Fibroblast of lung (primary cell): ENCODE measurements at places on chromosomes 3 and 15.

DNA sequence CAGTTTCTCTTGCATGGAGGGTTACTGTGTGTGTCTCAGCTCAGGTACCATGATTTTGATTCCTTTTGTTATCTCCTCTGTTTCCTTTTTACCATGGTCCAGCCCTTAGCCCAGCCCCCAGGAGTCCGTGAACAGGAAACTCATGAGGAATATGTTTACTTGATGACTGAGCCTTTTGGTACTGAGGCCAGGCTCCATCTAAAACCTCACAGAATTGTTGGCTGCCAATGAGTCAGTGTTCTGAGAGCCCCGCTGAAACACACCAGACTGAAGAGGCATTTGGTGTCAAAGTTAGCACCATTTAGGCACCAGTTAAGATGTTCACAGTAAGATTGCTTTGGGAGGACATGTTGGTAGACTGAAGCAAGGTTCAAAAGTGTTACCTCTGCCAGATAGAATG lies 80.9 kb downstream of the DGKG start:
- DNase-seq = peak; percentile 68

- peak; percentile 30 for DNase-seq
Observed at GRCh38 chr3:142272200-142272891, 47.0 kb upstream of the GK5 start.

DNA sequence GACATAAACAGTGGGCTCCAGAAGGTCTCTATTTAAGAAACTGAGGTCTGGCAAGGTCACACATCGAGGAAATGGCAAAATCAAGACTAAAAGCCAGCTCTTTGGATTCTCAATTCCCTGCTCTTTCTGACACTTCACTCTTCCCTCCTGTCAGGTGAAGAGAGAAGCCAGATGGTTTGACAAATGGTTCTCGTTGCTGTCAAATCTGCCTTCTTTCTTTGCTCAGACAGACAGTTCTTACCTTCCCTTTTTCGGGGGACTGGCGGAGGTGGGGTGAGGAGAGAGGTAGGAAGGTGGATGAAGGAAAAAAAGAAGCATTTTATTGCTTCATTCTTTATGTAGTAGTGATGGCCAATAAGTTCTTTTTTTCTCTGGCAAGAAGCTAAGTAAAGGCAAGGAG lies 133.4 kb downstream of the LPP start:
- DNase-seq = no peak

DNA sequence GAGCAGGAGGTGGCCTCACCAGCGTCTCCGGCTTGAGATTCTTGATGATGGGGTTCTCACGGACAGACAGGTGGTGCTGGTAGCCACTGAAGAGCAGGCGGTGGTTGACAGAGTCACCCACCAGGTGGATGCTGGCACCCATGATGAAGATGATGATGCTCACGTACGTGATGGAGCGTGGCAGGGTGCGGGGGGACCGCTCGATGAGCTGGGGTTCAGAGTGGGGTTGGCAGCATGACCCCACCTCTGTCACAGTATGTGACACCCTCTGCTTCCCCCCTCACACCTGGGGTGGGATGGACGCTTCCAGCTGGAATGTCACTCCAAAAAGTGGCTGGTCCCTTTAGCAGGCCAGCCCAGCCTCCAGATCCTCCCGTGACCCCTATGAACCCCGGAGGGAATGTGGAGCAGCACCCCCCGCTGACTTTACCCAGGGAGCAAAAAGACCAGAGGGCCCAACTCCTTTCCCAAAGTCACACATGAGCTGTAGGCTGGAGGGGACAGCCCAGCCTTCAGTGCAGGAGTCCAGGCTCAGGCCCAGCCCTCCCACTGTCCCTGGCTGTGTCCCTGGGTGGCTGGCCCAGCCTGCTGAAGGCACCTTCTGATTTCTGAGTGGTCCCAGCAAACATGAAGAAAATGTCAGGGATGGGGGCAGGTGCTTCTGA lies 6.7 kb upstream of the CALML4 start:
- DNase-seq = no peak

DNA sequence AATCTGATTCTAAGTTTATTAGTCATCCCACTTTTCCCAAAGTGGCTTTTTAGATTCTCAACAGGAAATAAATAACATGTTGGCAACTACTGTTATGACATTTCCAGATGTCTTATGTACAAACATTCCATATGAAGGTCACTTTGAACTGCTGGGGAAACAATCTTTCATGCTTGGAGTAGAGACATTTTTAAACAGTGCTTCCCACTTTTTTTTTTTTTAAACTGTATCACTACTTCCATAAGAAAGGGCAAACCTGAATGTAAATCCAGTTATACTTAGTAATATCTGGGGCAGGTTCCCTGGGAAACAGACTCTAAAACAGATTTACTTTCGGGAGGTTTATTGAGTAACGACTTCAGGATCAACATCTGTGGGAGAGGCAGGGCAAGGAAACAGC lies 473.8 kb downstream of the TAFA4 start:
- peak; percentile 35 for DNase-seq

DNA sequence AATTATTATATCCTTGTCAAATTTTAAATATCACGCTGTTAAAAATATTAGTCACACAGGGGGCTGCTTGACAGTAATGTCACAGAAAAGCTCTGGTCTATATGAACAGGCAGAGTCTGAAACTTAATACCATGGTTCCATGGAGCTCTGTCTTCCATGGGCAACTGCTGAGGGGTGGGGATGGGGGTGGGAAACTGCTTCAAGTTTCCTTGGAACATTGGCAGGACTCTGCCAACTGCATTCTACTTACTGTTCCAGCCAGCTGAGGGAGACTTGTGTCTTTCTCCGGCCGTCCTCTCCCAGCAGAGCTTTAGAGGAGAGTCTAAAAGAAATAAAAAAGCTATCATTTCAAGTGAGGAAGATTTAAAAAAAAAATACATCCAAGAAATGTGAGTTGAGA lies 348.7 kb downstream of the ZIC1 start:
- DNase-seq = no peak

GRCh38 chr15:25652704-25653103 lies 210.4 kb downstream of the ATP10A start:
- no peak for DNase-seq

- DNase-seq = no peak
Observed at GRCh38 chr3:193016437-193016901, 98.8 kb upstream of the MB21D2 start.

- DNase-seq = no peak
Observed at GRCh38 chr3:17709236-17709810, 33.1 kb downstream of the TBC1D5 start.

GRCh38 chr3:10142707-10143560 lies 1.4 kb downstream of the VHL start:
- DNase-seq = peak; percentile 25

- DNase-seq = no peak
Observed at GRCh38 chr3:197913641-197914380, 36.2 kb upstream of the RPL35A start.

DNA sequence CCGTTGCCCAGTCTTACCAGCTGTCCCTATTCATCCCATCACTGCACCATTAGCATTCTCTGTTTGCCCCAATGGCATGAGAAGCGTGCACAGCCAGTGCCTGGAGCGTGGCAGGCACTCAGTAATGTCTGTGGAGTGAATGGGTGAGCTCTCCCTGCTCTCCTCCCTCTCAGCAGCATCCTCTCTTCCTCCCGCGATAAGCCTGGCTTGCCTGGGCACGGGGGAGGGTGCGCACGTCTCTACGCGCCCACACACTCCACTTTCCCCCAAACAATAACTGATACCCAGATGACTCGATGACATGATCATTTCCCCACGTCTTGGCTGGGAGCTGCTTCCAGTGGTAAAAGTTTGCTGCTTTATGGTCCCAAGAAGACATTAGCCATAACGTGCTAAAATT lies 81.8 kb upstream of the LINGO1 start:
- no peak for DNase-seq

DNA sequence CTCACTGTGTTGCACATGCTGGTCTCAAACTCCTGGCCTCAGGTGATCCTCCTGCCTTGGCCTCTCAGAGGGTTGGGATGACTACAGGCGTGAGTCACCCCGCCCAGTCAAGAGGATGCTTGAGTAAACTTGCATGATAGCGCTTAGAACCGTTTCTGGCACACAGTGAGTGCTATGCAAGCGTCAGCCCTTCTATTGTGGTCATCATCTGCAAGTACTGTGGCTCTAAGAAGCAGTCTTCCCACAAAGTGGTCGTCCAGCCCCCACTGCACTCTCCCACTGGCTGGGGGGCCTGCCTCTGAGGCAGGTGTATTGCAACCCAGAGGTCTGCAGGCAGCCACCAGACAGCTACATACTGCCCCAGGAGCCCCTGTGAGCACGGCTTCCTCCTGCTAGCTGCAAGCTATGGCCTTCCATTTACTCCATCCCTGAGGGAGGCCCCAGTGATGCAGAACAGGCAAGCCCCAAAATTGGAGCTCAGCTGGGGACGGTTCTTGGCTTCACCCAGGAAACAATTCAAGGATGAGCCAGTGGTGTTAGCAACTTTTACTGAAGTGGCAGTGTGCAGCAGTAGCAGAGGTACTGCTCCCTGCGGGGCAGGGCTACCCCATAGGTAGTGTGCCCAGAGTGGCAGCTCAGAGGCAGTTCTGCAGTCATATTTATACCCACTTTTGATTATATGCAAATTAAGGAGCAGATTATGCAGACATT lies 95.4 kb downstream of the LSM3 start:
- no peak for DNase-seq

DNA sequence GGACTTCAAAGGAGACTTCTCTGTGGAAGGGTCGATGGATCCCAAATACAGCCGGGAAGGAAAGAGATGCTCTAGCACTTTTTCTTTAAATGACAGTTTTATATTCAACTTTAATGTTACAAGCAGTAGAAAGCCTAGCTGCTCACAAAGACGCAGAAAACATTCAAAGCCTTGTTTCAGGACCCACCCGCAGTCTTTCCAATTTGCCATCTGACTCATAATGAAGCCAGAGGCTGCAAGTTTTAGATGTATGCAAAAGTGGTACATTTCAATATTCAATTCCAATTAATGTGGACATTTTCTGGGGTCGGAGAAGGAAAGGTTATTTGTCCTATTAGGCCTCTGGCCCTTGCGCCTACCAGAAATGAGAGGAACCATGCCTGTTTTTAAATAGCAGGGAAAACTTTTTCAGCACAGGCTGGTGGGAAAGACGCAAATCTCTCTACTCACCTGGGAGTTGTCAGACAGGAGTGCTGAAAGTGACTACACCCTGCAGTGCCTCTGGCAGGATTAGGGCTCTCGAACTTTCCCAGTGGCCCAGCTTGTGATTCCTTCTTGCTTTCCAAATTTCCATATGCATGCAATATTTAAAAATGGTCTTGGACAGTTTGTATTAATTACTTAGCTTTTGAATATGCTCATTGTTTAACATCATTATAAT lies 117.4 kb upstream of the MBNL1 start:
- no peak for DNase-seq

DNA sequence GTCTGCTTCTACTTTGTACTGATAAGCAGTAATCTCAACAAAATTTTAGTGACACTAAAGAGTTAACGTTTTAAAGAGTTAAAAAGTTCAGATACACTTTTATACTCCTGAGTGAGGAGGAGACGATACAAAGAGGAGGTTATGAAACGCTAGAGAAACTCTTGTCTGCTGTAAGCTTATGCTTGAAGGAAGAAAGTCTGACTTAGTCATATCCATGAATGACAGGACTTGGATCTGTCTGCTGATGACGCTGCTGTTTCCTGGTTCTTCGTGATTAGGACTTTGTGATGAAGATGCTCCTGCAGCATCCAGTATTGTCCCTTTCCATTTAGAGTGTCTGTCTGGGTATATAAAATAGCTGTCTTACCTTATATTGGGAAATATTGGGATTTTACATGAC lies 15.8 kb downstream of the TCF12 start:
- DNase-seq = peak; percentile 54

GRCh38 chr15:27336676-27337075 lies 365.7 kb downstream of the GABRG3 start:
- peak; percentile 61 for DNase-seq

DNA sequence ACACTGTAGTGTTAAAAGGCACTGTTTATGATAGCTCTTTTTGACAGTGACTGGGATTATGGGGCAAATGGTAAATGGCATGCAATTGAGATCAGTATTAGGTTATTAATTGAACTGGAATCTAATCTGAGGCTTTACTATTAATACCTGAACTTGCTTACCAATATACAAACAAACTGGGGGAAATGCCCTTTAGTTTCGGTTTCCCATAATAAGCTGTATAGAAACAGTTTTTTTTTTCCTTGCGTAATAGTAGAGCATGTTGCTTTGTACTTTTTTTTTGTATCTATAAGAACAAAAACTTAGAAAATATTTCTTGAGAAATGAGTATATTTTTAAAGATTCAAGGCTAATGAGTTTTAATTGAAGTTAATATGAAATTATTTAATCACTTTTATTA lies 95.0 kb downstream of the FNDC3B start:
- no peak for DNase-seq

- DNase-seq = peak; percentile 41
Observed at GRCh38 chr3:132773071-132773619, 50.9 kb upstream of the NPHP3 start.

GRCh38 chr3:71641674-71642073 lies 58.1 kb upstream of the FOXP1 start:
- no peak for DNase-seq

DNA sequence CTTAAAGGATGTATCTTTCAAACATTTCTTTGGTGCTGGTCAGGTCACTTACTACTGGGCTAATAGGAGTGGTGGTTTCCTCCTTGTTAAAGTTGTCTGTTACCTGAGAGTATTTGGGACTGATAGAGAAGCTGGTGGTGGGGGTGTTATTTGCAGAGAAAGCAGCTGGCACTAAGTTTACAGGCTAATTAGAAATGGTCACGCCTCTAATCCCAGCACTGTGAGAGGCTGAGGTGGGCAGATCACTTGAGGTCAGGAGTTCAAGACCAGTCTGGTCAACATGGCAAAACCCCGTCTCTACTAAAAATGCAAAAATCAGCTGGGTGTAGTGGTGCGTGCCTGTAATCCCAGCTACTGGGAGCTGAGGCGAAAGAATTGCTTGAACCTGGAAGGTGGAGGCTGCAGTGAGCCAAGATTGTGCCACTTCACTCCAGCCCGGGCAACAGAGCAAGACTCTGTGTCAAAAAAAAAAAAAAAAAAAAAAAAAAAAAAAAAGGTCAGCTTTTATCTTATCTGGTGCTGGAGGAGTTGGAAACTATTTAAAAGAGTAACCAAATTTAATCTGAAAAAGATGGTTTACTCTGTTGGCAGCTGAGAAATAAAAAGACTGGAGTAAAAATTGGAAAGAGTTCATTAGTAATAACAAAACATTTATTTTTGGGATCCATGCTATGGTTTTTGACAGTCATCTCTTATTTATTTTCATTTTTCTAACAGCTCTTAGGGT lies 332.6 kb downstream of the PTPRG start:
- no peak for DNase-seq

GRCh38 chr3:132722165-132723023 lies at the start of gene NPHP3:
TSS of gene NPHP3 (minus strand) at chr3:132722409. CDS start at chr3:132722355, 54 bp downstream.
- DNase-seq = peak; percentile 95

DNA sequence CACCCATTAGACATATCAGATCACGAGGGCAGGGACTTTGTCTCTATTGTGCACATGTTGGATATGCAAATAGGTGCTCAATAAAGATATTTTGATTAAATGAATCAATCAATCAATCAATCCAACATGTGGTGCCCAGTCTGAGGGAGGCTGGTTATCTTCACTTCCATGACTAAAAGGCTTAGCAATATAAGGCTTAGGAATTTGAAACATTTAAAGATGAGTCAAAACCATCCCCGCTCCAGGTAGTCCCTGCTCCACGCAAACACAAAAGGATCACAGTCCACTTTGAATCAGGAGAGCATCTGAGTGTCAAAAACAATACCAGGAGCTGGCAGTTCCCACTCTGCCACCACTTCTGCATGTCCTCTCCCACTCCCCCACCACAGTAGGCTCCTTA lies 25.8 kb upstream of the PRICKLE2 start:
- DNase-seq = no peak
